ENCODE measurements at places on chromosomes 6 and 20.

- no peak for DNase-seq
Measured at GRCh38 chr20:35908007-35908406, 46.3 kb downstream of the SCAND1 start.

- no peak for DNase-seq
Measured at GRCh38 chr6:142845624-142846458, 99.1 kb downstream of the HIVEP2 start.

- DNase-seq, result no peak
Measured at GRCh38 chr6:39927159-39927558, 7.1 kb downstream of the MOCS1 start.

DNA sequence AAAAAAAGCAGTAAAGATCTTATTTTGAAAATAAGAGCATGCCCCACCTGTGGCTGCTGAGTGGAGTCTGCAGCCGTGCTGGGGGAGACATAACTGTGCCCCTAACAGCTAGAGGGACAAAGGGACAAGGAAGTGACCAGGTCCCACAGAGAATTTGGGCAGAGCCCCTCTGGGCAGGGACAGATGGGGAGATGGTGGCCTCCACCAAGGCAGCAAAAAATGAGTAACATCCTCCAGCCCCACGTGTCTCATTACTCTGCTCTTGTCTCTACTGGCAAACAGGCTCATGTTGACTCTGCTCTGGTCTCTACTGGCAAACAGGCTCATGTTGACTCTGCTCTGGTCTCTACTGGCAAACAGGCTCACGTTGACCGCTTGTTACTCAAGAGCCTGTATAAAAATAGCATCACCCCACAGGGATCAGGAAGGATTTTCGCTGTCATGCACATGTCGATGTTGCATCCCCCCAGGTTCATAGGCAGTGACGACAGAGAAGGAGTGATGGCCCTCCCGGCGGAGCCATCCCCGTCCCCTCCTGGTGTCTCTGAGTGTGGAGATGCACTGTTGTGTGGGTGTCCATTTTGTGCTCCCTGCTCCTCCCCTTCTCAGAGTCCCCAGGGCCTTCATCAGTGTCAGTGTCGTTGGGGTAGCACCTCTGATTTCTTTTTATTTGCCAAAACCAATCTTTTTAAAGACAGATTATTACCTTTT, 17.3 kb upstream of the PCMTD2 start:
- DNase-seq, result no peak

GRCh38 chr6:13431059-13431656, 56.2 kb downstream of the GFOD1 start:
- DNase-seq, result no peak

DNA sequence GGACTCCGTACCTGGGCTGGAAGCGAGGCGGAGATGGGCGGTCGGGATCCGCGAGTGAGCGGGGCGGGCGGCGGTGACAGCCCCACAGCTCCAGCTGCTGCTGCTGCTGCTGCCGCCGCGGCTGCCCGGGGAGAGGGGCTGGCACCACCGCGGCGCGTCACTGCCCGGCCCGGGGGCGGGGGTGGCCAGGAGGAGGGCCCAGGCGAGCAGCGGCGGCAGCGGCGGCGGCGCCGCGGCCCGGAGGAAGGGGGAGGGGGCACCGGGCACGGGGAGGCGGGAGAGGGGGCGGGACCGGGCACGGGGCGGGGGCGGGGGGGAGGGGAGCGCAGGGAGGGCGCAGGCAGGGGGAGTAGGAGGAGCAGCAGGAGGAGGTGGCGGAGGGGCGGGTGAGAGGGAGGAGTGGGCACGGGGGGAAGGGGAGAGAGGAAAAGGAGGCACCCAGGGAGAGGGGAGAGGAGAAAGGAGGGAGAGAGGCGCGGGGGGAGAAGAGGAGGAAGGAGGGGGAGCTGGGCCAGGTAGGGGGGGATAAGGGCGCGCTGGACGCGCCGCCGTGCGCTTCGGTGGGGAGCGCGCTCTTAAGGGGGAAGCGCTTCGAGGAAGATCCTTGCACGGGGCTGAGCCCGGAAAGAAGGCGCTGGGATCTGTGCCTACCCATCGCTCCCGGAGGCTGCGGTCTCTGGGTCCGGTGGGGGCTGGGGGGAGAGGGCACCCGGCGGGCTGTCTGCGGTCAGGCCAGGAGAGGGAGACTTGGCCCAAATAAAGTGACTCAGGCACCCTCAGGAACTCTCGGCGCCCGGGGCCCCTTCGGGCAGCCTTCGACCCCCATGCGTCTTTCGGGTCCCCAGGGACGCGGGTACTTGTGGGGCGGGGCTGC, 101.5 kb downstream of the NOL4L start:
- peak; percentile 33 for DNase-seq

- no peak for DNase-seq
Measured at GRCh38 chr6:169368200-169368599, 114.6 kb upstream of the THBS2 start.
